K562 (cell line): ENCODE measurements at places on chromosomes 11 and 22. TPM values are rescaled to one million over a fixed set of nuclear protein-coding genes. Genes with fewer than 3 reads are reported as not detected.

DNA sequence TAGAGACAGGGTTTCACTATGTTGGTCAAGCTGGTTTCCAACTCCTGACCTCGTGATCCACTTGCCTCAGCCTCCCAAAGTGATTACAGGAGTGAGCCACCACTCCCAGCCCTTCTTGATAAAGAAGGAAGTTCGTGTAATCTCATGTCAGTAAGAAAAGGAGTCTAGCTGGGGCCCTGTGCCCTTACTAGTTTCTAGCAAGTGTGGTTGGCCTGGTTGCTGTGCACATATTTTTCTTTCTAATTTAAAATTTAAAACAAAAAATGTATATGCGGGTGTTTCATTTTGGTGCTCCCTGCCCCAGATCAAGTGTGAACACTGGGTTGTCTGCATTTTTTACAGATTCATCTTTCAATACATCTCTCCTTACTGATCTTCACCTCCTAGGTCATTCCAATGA lies 770.8 kb upstream of the TENM4 start:
- no peak overlapping the region for H3K27ac ChIP-seq

GRCh38 chr22:23179381-23180299 lies 669 bp upstream of the BCR start:
- no peak for DNase-seq
- peaks cover 77% of the 10 kb centered on the region for H3K4me1 ChIP-seq
- H3K4me3 ChIP-seq, result peak overlapping the region; percentile 46
- peaks cover 33% of the 10 kb centered on the region for H3K36me3 ChIP-seq

- no peak for DNase-seq
- H3K4me3 ChIP-seq, result no peak overlapping the region
- H3K27ac ChIP-seq, result no peak overlapping the region
- H3K27me3 ChIP-seq, result no peaks in the 10 kb centered on the region
- H3K36me3 ChIP-seq, result no peaks in the 10 kb centered on the region
These were observed 10.4 kb upstream of the PPP2R1B start for GRCh38 chr11:111776398-111777093.

GRCh38 chr11:126355926-126356897 lies 726 bp downstream of the ST3GAL4 start:
- H3K4me3 ChIP-seq, result peak overlapping the region; percentile 65
- no peak overlapping the region; the same call in 2 of the 3 replicates for H3K27ac ChIP-seq
- H3K27me3 ChIP-seq, result no peaks in the 10 kb centered on the region
- DNase-seq, result no peak

DNA sequence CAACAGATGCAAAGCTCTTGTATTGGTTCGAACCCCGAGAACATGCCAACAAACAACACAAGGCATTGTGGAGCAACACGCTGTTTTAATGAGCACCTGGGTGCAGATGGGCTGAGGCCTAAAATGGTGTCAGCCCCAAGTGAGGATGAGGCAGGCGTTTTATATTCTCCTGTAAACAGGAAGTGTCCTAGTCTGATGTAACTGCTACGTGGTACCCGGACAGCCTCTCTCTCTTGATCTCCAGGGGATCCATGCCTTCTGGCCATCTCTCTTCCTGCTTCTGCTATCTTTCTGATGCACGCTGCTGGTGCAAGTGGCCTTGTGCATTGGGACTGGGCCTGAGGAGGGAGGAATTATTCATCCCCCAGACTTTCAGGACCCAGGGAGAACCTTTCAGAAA lies 19.4 kb upstream of the VSTM5 start:
- no peaks in the 10 kb centered on the region for H3K36me3 ChIP-seq
- peak; percentile 20 for DNase-seq
- no peaks in the 10 kb centered on the region for H3K27me3 ChIP-seq
- H3K27ac ChIP-seq, result no peak overlapping the region; the same call in 2 of the 3 replicates
- no peak overlapping the region for H3K4me3 ChIP-seq

The PPFIA1 gene
- total RNA-seq, result 33.1 and 38.4 TPM in 2 replicates

DNA sequence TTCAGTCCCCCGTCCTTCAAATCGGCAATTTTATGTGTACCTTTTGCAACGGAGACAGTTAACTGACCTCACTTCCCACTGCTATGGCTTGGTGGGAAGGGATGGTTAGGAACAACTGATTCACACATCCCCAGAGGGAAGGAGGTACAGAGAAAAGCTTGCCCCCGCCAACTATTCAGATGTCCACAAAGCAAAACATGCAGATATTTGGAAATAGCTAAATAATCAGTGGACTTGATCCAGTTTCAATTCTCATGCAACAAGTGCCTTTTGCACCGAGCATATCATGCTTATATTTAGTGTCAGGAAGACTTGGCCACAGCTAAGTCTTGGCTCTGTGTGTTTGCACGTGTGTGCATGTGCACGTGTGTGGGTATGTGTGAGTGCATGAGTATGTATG lies 144.6 kb downstream of the SNX19 start:
- no peak for DNase-seq
- no peak overlapping the region for H3K4me3 ChIP-seq
- H3K27ac ChIP-seq, result no peak overlapping the region
- no peaks in the 10 kb centered on the region for H3K27me3 ChIP-seq

DNA sequence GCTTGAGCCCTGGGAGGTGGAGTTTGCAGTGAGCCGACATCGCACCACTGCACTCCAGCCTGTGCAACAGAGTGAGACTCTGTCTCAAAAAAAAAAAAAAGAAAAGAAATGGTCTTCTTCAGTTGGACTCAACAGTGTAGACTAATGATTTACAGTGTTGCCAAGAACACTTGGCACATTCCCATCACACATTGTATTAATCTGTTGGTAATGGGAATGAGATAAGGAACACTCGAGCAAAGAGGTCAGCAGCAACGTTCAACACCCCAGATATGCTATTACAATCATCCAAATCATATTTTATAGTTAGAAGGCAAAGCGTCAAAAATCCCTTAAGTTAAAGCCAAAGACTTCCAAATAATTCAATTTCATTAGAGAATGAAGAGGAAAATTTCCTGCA lies 14.5 kb downstream of the CDON start:
- no peaks in the 10 kb centered on the region for H3K36me3 ChIP-seq
- no peaks in the 10 kb centered on the region for H3K4me1 ChIP-seq
- no peak overlapping the region for H3K4me3 ChIP-seq
- H3K27ac ChIP-seq, result no peak overlapping the region

GRCh38 chr11:69603111-69603836 lies 37.7 kb upstream of the CCND1 start:
- no peak overlapping the region for H3K27ac ChIP-seq
- no peak overlapping the region for H3K4me3 ChIP-seq
- DNase-seq, result no peak
- H3K4me1 ChIP-seq, result no peaks in the 10 kb centered on the region
- H3K27me3 ChIP-seq, result peaks cover 35% of the 10 kb centered on the region
- H3K36me3 ChIP-seq, result no peaks in the 10 kb centered on the region

GRCh38 chr22:41780746-41781505 lies 19.6 kb upstream of the CCDC134 start:
- no peaks in the 10 kb centered on the region for H3K27me3 ChIP-seq
- peak; percentile 27 for DNase-seq
- no peaks in the 10 kb centered on the region for H3K36me3 ChIP-seq
- no peak overlapping the region for H3K27ac ChIP-seq

DNA sequence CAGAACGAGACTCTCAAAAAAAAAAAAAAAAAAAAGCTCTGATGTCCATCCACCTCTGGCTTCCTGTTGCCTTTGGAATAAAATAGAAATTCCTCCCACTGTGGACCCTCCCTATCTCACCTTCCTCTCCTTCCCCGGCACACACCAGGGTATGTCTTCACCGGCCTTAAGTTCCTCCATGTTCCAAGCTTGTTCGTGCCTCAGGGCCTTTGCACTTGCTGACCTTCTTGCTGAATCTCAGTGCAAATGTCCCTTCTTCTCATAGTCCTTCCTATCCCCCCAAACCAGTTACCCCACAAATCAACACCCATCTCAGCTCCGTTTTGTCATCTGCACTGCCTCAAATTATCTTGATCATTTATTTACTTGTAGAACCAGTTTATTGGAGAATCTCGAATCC lies 20.6 kb downstream of the IFT27 start:
- peaks cover 40% of the 10 kb centered on the region for H3K27me3 ChIP-seq
- no peak overlapping the region for H3K27ac ChIP-seq
- no peak for DNase-seq
- no peaks in the 10 kb centered on the region for H3K36me3 ChIP-seq
- no peaks in the 10 kb centered on the region; the same call in 1 of the 2 replicates for H3K4me1 ChIP-seq

The RASGRP2 gene
- total RNA-seq, result 14.6 and 15.8 TPM in 2 replicates

DNA sequence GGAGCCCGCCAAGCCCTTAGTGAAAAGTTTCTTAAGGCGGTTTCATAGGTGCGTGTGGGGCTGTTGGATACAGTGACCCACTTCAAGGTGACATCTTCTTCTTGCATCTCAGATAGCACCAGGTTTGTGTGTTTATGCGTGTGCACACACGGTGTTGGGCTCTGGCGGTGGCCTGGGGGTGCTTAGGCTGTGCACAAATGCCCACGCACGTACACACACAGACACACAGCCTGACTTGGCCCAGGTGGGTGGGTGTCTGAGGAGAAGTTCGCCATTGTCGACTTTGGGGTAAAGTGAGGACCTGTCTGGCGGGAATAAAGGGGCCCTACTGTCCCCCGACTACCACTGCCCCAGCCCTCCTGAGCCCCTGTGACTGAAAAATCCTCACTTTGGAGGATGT lies 103.8 kb downstream of the KCNQ1 start:
- DNase-seq, result no peak
- H3K4me3 ChIP-seq, result no peak overlapping the region
- no peak overlapping the region for H3K27ac ChIP-seq
- H3K27me3 ChIP-seq, result peaks cover 20% of the 10 kb centered on the region
- no peaks in the 10 kb centered on the region for H3K36me3 ChIP-seq
- no peaks in the 10 kb centered on the region for H3K4me1 ChIP-seq

DNA sequence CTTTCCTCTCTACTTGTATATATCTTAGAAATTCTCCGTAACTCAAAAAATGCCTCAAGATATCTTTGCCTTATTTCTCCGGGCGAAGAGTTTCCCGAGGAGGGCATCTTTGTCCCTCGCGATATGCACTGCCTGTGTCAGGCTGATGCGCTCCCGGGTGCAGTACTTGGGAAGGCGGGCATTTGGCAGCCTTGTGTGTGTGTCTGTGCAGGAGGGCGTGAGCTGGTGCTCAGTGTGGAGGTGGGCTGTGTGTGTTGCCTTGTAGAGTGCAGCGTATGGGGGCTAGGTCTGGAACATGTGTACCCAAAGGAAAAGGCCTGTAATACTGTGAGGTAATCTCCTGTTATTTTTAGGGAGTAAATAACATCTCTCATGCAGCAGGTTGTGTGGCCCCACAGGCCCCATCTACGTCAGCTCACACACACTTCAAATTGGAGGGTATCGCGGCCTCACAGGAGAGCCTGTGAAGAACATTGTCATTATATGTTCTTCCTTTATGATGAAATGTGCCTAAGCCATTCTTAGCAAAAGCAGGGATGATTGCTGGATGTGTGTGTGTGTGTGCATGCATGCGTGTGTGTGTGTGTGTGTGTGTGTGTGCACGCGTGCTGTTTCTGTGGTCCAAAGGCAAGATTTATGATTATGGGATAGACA lies 77.5 kb downstream of the KCNJ1 start:
- H3K4me3 ChIP-seq, result no peak overlapping the region
- no peak for DNase-seq
- no peaks in the 10 kb centered on the region for H3K4me1 ChIP-seq
- H3K27ac ChIP-seq, result no peak overlapping the region
- peaks cover 11% of the 10 kb centered on the region; the same call in 1 of the 2 replicates for H3K27me3 ChIP-seq
- H3K36me3 ChIP-seq, result no peaks in the 10 kb centered on the region

The HORMAD2 gene
- total RNA-seq, result not detected in 2 replicates

GRCh38 chr11:86670911-86671310 lies 1.5 kb downstream of the ME3 start:
- no peak for DNase-seq
- no peaks in the 10 kb centered on the region for H3K36me3 ChIP-seq
- H3K27ac ChIP-seq, result no peak overlapping the region
- peaks cover 10% of the 10 kb centered on the region; the same call in 1 of the 2 replicates for H3K4me1 ChIP-seq

GRCh38 chr11:202490-202889 lies 4.7 kb downstream of the BET1L start:
- peaks cover 52% of the 10 kb centered on the region for H3K36me3 ChIP-seq
- no peak overlapping the region for H3K4me3 ChIP-seq
- peaks cover 54% of the 10 kb centered on the region for H3K4me1 ChIP-seq
- no peaks in the 10 kb centered on the region for H3K27me3 ChIP-seq

DNA sequence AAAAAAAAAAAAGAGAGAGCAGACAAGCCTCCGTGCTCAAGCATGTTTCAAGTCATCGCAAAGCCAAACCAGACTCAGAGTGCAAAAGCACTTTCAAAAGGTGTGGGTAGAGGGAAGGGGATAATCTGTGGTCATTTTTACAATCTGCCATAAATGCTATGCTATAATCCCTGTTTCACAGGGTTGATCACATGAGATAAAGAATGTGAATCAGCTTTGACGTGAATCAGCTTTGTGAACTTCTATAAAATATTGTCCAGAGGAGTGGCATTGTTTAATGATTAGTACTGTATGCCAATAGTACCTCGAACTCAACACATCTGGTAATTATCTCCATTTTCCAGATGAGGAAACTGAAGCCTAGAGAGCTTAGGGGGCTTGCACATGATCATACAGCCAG lies 20.0 kb upstream of the POLD3 start:
- H3K4me3 ChIP-seq, result no peak overlapping the region
- DNase-seq, result no peak
- H3K27me3 ChIP-seq, result peaks cover 13% of the 10 kb centered on the region; the same call in 2 of the 3 replicates

DNA sequence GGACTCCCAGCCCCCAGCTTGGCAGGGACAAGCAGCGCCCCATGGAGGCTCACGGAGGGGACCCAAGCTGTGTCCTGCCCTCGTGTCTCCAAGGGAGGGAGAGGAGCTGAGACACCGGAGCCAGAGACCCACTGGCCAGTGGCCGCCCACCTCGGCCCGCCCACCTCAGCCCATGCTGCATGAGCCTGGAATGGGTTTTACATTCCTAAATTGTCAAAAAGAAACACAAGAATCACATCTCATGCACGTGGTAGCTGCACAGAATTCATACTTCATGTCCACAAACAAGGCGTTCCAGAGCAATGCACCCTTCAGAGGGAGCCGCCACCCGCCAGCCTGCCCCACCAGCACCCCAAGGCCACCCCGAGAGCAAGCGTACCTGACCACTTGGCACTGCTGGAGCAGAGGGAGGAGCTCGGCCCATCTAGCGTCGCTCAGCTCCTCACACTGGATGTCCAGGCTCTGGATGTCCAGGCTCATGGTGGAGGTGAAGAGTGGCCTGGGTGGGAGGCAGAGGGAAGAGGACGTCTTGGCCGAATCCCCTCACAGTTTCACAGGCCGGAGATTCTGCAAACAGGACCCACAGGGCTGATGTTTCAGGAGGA lies 5.3 kb downstream of the RNH1 start:
- H3K27ac ChIP-seq, result no peak overlapping the region
- no peak for DNase-seq
- H3K4me1 ChIP-seq, result peaks cover 79% of the 10 kb centered on the region
- no peaks in the 10 kb centered on the region for H3K27me3 ChIP-seq
- H3K4me3 ChIP-seq, result no peak overlapping the region

DNA sequence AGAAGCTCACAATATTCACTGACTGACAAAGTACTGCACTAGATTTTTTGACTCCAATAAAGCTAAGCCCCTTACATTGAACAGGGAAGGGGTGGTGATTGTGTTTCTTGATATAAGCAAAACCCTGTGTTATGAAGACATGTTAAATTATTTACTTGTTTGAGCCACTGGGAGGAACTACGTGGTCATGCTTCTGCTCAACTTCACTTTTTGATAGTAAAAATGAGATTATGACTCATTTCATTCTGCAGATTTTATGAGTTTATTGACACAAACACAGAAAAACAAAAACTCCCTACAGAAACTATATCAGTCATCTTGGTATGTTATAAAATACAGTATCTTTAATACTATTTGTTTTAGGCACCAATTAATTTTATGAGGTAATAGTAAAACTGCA lies 124.7 kb downstream of the CADM1 start:
- no peaks in the 10 kb centered on the region for H3K36me3 ChIP-seq
- no peaks in the 10 kb centered on the region for H3K27me3 ChIP-seq
- no peaks in the 10 kb centered on the region for H3K4me1 ChIP-seq
- no peak for DNase-seq
- H3K4me3 ChIP-seq, result no peak overlapping the region

The OR51B5 gene
- total RNA-seq, result 109 and 120 TPM in 2 replicates
